Adrenal gland (tissue), 19 donors: ENCODE measurements at places on chromosomes 7 and 10. TPM values are rescaled to one million over a fixed set of nuclear protein-coding genes. Genes with fewer than 3 reads are reported as not detected.

Gene RAB19
- not detected for total RNA-seq

Gene AKR1C8
- not detected for total RNA-seq

DNA sequence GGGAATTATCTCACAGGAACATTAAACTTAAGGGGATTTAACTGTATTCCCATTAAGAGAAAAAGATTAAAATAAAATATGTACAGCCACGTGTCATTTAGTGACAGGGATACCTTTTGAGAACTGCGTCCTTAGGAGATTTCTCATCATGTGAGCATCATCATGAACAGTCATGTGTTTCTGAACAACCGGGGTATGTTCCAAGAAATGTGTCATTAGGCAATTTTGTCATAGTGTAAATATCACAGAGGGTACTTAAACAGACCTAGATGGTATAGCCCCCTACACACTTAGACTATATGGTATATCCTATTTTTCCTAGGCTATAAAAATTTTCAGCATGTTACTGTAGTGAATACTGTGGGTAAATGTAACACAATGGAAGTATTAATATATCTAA is 840.3 kb downstream of the CNTNAP2 start:
- DNase-seq = no peak

DNA sequence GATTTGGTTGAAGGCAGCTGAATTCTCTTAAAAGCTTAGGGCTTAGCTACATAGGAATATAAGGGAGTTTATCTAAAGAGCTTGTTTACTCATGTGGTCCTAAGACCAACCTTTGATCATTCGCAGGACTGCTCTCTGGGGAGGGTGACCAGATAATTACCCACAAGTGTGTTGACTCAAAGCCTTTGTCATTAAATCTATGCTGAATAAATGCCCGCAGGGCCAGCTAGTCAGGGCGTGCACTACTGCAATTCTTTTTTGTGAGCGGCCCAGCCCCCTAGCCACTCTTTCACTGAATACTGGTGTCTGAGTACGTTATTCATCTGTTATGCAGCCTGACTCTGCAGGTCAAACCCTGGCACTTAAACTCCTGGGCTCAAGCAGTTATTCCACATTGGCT is 69.6 kb downstream of the AKAP9 start:
- no peak for DNase-seq

DNA sequence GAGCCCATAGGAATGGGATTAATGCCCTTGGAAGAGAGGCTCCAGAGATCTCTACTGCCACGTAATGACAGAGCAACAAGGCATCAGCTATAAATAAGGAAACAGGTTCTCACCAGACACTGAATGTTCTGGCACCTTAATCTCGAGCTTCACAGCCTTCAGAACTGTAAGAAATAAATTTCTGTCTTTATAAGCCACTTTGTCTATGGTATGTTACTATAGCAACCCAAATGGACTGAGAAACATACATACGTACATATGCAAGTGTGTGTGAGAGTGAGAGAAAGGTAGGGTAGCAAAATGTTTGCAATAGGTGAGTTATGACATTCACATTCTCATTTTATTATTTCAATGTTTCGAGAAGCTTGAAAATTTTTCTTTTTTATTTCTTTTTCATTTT is 22.1 kb upstream of the HTR5A start:
- no peak for DNase-seq

DNA sequence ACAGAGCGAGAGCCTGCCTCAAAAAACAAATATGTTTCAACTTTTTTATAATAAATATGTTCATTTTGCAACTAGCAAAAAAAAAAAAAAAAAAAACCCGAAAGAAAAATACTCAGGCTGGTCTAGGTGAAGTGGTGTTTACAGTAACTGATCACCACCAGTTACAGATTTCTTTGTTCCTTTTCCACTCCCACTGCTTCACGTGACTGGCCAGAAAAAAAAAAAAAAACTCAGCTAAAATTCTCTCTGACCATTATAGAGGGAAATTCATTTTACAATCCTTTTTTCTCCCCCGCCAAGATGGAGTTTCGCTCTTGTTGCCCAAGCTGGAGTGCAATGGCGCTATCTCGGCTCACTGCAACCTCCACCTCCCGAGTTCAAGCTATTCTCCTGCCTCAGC is 4.6 kb upstream of the ASCC1 start:
- no peak for DNase-seq

GRCh38 chr10:48454302-48455054 is 148.0 kb downstream of the MAPK8 start:
- no peak for DNase-seq

DNA sequence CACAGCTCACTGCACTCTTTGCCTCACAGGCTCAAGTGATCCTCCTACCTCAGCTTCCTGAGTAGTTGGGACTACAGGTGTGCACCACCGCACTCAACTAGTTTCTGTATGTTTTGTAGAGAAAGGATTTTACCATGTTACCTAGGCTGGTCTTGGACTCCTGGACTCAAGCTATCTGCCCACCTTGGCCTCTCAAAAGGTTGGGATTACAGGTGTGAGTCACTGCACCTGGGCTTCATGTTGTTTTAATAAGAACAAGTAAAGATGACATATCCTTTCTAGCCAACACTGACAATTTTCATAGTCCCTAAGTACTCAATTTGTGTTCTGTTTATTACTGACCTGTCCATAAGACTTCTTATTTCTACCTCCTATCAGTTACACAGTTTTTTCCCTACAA is 16.8 kb downstream of the SEMA3C start:
- DNase-seq = no peak

DNA sequence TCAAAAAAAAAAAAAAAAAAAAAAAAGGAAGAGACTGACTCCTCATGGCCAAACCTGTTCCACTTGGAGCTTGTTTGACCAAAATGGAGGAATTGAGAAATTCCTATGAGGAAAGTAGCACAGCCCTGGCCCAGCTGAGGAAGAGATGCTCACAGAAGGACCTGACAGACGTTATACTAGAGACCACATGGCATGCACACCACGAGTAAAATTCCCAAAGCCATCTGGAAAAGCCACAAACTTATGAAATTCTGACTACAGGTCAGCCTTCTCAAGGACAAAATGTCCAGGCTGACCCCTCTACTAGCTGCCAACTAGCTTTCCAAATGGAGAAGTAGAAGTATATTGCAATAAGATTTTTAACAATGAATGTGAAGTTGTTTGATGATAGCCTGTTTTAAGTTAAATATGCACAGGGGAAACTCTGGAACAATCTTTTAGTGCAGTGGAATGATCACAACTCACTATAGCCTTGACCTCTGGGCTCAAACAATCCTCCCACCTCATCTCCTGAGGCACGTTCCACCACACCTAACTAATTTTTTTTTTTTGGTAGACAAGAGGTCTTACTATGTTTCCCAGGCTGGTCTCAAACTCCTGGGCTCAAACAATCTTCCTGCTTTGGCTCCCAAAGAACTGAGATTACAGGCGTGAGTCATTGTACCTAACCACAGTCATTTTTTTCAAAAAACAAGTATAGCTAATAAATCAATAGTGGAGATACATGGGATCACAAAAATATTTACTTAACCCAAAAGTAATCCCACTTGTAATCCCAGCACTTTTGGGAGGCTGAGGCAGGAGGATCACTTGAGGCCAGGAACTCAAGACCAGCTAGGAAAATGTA is 75.7 kb downstream of the AKR1D1 start:
- DNase-seq = no peak

DNA sequence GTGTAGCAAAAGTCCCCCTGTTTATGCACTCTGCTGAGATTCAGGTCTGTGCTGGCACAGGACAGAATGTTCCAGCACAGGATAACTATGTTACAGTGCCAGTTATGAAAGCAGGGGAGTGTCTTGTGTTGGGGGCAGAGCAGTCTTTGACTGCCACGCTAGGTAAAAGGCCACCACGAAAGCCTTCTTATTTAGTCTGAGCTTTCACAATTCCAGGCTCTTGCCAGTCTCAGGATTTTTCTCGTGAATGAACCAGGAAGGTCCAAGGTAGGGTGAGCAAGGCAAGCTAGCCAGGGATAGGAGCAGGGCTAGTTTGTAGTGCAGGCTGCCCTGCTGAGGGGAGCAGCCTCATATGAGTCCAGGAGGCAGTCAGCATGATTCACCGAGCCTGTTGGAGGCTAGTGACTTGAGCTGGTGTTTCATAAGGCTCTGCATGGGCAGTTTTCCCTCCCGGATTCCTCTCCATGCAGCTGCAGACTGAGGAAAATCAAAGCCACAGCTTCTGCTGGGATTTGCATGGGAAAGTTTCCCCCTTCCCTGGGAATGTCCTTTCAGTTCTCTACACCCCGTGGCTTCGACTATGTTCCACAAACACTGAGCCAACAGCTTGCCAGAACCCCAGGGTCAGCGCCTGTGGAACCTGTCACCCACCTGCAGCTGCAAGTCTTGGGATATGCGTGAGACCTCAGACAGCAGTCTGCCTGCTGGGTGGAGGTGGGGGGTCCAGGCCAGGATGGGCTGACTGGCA is 112.3 kb downstream of the JCAD start:
- DNase-seq = peak; percentile 48

- no peak for DNase-seq
Measured at GRCh38 chr10:28938745-28939144, 261.4 kb downstream of the BAMBI start.

DNA sequence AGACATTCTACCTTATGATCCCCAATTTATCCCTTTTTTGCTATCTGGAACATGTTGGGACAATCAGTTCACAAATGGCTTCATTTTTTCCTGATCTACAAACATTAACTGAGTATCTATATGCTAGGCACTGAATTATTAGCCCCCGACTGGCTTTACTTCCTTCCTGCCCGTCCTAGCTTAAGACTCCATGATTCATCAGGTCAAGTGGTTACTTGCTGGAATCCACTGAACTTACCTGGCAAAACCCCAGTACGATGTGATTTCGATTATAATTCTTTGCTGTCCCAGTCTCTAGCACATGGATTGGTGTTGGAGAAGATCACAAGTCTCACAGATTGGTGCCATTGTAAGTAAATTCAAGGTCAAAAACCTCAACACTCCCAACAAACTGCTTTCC is 77.1 kb downstream of the ORC5 start:
- no peak for DNase-seq

DNA sequence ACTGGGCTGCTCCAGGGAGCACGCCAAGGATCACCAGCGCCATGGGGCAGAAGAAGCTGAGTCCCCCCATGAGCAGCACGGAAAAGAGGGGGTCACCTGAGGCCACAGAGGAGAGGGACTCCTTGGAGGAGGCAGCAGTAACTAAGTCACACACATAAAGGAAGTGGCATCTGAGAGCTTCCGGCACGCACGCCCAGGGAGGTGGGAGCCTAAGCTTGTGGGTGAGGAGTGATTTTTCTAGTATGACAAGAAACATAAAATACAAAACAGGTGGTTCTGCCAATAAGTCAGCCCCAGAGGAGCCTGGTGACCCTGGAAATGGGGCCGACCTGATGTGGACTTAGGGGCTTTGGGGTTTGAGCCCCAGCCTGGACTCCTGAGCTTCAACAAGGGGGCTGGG is 60.8 kb downstream of the CARD11 start:
- peak; percentile 5 for DNase-seq

DNA sequence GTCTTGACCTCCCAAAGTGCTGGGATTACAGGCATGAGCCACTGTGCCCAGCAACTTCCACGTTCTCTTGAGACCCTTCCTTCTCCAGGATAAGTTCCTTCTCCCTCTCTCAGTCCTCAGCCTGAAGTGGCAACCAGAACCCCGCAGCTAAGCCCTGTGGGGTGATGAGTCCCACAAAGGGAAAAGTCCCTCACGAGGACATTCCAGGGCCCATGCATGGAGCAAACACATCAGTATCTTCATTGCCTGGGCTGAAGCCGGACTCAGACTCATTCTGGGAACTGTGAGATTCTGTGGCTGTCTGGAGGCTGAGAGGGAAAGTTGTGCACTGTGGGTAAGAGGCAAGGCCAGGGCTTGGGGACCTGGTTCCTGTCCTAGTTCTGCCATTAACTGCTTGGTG is 622.9 kb downstream of the GALNT17 start:
- no peak for DNase-seq
